T-helper 17 cell (primary cell): ENCODE measurements at places on chromosomes 11 and 22.

GRCh38 chr11:65611758-65612603, 2.0 kb downstream of the MAP3K11 start:
- no peak for DNase-seq

DNA sequence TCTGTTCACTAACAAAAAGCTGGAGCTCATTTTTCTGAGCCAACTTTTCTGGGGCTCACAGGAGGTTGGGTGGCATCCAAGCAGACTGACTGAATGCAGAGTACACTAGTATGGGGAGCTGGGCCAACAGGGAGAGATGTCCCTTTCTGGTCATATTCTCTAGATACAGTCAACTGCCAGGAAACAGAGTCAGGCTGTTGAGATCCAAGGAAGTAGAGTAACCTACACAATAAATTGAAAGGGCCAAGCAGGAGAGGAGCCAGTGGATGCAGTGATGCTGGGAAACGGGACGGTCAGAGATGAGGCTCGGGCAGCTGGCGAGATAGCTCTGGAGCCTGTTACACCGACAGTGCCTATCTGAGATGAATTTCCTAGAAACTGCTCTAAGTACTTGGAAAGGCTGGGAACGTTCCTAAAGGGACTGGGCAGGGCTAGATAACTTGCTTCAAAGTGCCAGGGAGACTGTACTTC, 71.1 kb downstream of the LARGE2 start:
- DNase-seq, result no peak

- no peak for DNase-seq
Observed at GRCh38 chr11:13229711-13230318, 47.8 kb upstream of the BMAL1 start.

DNA sequence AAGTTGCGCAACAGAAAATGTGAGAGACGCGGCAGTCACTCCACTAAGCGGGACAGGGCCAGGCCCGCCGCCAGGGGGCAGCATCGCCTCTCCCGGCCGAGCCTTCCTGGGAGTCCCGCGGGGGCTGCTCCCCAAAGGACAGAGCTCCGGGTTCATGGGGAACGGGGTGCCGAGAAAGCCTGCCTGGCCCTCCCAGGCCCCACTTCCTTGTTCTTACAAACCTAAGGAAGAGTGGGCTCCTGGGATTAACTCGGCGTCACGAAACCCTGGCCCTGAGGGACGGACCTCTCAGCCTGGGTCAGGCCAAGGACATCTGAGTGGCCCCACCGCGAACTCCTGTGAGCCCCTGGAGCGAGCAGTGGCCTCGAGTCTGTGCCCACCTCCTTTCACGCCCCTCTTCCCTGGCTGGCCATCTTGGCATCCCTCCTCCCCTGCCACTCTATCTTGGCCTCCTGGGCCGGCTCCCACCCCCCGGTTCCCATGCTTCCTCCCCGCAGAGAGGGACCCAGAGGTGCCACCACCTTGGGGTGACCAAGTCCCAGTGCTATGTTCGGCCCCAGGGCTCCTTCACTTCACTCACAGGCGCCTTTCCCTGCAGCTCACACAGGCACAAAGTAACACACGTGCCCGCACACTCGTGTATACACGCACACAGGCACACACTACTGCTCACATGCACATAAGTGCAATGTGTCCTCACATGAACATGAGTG, 99.9 kb upstream of the FGF3 start:
- peak; percentile 65 for DNase-seq

DNA sequence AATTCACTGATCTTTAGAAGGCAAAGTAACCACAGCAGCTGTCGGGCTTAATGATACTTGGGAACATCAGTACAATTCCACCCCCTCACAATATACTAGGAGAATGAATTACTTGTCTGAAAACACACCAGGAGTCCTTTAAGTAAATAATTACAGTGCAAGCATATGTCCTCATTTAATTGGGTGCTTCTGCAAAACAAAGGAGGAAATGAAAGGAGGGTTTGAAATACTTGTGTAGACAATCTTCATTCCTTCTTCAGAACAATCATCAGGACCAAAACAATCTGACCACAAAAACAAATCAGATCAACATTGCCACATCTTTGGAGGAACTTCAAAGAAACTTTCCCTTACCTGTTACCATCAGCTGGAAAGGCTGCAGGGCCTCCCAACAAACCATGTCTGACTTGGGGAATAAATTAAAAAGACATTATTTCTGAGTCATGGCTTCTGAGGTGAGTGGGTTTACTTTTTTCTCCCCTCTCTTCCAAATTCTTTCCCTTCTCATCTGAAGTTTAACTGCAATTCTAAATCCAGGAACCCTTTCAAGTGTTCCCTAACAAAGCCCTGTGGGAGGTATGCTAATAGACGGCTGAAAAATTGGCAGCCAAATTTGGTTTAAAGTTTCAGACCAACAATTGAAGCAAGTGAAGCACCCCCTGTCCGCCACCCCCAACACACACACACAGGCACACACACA, 12.5 kb upstream of the CCDC117 start:
- DNase-seq, result no peak

GRCh38 chr11:122741613-122742300, 86.2 kb downstream of the UBASH3B start:
- no peak for DNase-seq

DNA sequence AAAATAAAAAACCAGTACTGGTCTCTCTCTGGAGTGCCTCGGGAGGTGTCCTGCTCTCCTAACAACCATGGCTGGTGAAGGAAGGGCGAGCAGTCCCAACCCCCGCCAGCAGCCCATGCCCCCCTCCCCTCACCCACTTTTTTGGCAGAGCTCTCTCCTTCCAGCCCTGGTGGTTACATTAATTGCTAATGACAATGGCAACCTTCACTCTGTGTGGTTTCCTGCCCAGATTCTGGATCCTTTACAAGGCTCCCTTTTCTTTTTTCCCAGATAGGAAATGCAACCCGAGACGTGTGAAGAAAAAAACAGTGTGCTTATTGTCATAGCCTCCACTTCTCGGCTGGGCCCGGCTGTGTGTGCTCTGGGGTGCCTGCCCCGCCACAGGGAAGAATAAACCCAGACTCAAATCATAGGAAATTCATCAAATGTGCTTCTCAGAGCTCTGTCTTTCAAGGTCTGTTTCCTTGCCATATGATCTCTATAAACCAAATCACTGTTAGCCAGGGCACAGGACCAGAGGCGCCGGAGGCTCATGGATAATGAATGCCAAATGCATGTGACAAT, 513.0 kb downstream of the SOX6 start:
- no peak for DNase-seq

DNA sequence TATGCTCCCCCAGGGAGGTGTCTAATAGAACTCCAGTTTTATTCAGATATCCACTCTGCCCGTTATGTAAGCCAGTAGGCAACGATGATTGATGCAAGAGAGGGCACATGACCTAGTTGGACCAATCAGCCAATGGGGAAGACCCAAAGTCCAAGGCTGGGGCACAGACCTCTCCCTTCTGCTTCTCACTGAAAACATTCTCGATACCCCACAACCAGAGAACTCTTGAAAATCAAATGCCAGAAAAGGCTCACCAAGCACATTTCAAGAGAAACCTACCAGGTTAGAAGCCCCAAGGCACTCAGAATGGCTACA, 7.4 kb downstream of the HIRA start:
- no peak for DNase-seq

DNA sequence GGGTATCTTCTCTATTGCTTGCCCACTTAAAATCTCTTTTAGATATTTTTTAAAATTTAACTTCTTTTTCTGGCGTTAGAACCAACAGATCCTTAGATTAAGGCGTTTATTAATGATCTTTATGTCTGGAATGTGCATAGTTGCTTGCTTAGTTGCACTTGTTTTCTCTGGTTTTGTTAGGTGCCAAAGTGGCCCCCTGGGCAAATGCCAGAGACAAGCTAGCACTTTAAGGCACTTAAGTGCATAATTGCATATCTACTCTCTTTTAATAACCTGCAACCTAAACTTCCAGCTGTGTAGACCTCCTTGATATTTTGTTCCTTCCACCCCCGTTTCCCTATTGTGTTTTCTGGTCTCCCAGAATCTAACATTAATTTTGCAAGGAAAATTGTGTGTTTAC, 3.3 kb downstream of the RBM4 start:
- no peak for DNase-seq
